ENCODE measurements at places on chromosomes 6 and 20. TPM values are rescaled to one million over a fixed set of nuclear protein-coding genes. Genes with fewer than 3 reads are reported as not detected.

Gene PROKR2
- total RNA-seq, result not detected

Gene SLC22A16
- not detected for total RNA-seq

Gene FLRT3
- 35.2 TPM for total RNA-seq

GRCh38 chr20:56098981-56099500, 93.7 kb upstream of the CBLN4 start:
- no peak for DNase-seq
- H3K4me1 ChIP-seq, result no peaks in the 10 kb centered on the region
- no peak overlapping the region for H3K27ac ChIP-seq

- H3K4me1 ChIP-seq, result peaks cover 14% of the 10 kb centered on the region
- DNase-seq, result no peak
- H3K4me3 ChIP-seq, result no peak overlapping the region
- H3K36me3 ChIP-seq, result no peaks in the 10 kb centered on the region
- no peak overlapping the region for H3K27ac ChIP-seq
- no peaks in the 10 kb centered on the region for H3K27me3 ChIP-seq
These were observed 26.6 kb downstream of the HDGFL1 start for GRCh38 chr6:22596011-22596410.

DNA sequence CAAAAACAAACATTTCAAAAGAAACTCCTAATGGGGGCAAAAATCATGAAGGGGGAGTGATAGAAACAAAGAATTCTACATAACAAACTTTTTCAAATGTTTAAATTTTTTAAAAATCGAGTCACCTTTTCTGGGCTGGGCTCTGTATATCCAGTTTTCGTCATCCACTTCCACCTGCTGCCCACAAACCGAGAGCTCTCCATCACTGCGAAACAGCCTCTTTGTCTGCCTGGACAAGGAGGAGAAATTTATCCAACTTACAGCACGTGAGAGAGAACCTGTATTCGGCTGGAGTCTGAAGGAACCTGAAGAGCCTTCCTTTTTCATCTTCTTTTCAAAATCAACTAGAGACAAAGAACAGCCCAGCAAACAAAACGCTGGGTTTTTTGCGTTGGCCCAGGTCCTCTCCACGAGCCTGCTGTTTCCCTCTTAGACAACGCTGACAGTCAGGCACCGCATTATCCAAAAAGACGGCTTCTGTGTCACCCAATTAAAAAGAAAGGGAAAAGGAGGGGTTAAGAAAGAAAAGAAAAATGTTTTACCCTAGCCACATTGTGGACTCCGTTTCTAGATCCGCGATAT, 72.4 kb upstream of the NHSL1 start:
- no peak for DNase-seq
- no peaks in the 10 kb centered on the region for H3K36me3 ChIP-seq
- H3K27me3 ChIP-seq, result no peaks in the 10 kb centered on the region
- H3K4me1 ChIP-seq, result peaks cover 31% of the 10 kb centered on the region
- H3K27ac ChIP-seq, result no peak overlapping the region
- no peak overlapping the region for H3K4me3 ChIP-seq

GRCh38 chr6:106125925-106126435, 39.8 kb downstream of the PRDM1 start:
- H3K4me3 ChIP-seq, result no peak overlapping the region
- no peak for DNase-seq
- H3K27me3 ChIP-seq, result no peaks in the 10 kb centered on the region
- peaks cover 5% of the 10 kb centered on the region for H3K4me1 ChIP-seq
- H3K27ac ChIP-seq, result no peak overlapping the region

- no peak for DNase-seq
- no peak overlapping the region for H3K4me3 ChIP-seq
- no peaks in the 10 kb centered on the region for H3K27me3 ChIP-seq
- H3K27ac ChIP-seq, result no peak overlapping the region
- H3K4me1 ChIP-seq, result peaks cover 4% of the 10 kb centered on the region
These were observed 41.9 kb upstream of the PKIB start for GRCh38 chr6:122568350-122568749.
